Muscle of back (tissue), 13 donors: ENCODE measurements at places on chromosomes 5 and 9.

DNA sequence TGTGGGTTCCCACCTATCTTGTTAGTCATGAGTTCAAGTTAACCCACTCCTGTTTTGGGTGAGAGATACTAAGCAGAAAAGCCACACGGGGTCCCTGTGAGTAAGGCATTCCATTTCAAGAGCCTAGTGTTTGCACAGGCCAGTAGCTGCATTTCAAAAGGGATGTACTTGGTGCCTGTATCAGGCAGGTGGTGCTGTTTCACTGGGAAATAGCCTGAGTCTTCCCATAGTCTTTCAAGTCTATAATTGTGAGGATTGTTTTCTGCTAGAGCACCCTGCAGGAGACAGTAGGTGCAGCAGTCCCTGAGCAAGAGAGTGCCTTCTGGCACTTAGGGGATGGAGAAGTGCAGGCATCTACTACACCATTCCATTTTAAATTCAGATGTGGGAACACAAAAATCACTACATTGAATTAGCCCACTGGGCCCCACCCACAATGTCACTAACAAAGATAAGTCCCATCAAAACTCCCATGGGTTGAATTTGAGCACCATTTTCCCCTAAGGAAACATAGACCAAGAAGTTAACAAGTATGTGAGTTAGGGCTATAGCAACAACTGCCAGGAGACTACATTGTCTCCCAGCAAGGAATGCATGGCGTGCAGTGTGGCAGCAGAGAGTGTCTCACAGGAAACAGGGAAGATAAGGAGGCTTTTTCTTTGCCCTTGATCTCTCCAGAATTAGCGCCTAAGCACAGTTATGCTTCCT, 263.2 kb downstream of the COX7C start:
- peak; percentile 67 for DNase-seq

GRCh38 chr5:146529984-146530383, 14.0 kb upstream of the GPR151 start:
- DNase-seq, result no peak

DNA sequence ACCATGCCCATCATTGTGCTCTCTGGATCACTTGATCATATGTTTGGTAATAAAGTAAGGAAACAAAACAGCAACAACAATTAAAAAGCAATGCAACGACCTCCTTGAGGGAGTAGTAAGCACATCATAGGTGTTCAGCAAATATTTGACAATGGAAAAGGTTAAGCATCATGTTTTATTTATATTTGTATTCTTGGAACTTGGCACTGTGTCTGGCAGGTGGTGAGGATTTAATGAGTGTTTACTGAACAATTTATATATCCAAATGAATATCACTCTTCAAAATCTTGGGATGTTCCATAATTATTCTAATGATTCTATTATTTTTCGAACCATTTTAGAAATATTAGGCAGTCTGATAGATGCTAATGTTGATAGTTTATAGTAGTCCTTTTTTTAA, 6.2 kb downstream of the PIP5K1B start:
- DNase-seq, result no peak

DNA sequence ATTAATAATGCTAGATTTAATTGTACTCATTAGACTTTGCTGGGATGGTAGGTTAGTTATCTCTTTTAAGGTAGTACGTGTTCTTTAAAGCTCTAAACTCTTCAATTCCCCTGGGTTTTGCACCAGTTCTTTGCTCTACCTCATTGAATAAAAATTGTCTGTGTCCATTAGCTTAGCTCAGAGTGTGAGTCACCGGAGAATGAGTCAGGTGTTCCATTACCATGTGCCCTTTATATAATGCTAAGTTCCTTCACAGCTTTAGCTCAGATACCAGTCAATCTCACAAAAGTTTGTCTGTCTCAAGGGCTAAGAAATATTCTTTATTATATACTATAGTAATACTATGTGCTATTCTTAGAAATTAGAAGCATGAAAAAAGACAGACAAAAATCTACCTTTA, 339.4 kb downstream of the PRELID2 start:
- DNase-seq, result peak; percentile 19

DNA sequence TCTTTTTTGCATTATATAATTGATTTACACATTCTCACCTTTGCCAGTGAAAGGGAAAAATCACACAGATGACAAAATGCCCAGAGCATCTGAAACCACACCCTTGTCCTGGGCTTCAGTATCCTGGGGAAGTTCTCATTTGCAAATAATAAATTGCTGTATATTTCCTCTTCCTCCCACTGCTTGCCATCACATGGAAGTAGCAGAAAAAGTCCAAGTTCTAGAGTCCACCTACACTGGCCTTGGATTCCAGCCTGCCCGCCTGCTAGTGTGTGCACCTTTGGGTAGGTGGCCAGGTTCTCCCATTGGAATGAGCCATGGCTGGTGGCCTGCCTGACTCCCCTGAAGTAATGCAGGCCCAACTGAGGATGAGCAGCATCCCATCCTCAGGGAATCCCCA, 149.4 kb downstream of the GADD45G start:
- DNase-seq, result no peak

DNA sequence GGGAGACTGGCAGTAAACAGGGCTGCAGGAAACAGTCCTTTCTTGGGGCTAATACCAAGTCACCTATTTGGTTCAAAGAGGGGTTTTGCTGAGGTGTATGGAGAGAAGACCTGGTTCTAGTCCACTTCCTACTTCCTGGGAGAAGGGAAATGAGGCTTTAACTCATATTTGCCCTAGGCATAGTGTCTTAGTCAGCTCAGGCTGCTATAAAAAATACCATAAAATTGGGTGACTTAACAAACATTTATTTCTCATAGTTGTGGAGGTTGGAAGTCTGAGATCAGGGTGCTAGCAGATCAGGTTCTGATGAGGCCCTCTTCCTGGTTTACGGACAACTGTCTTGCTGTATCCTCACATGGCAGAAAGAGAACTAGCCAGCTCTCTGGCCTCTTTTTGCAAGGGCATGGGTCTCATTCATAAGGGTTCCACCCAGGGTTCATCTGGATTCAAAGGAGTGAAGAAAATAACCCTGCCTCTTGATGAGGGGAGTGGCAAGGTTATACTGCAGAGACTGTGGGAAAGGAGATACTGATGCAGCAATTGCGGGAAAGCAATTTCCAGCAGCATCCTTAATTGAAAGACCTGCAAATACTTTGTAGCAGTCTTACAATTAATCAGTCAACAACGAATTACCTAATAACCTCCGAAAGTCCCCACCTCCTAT, 40.5 kb downstream of the ANKDD1B start:
- DNase-seq, result no peak

DNA sequence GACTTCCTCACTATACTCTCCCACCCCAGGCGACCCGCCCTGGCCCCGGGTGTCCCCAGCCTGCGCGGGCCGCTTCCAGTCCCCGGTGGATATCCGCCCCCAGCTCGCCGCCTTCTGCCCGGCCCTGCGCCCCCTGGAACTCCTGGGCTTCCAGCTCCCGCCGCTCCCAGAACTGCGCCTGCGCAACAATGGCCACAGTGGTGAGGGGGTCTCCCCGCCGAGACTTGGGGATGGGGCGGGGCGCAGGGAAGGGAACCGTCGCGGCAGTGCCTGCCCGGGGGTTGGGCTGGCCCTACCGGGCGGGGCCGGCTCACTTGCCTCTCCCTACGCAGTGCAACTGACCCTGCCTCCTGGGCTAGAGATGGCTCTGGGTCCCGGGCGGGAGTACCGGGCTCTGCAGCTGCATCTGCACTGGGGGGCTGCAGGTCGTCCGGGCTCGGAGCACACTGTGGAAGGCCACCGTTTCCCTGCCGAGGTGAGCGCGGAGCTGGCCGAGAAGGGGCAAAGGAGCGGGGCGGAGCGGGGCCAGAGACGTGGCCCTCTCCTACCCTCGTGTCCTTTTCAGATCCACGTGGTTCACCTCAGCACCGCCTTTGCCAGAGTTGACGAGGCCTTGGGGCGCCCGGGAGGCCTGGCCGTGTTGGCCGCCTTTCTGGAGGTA, 2.1 kb downstream of the CA9 start:
- no peak for DNase-seq

DNA sequence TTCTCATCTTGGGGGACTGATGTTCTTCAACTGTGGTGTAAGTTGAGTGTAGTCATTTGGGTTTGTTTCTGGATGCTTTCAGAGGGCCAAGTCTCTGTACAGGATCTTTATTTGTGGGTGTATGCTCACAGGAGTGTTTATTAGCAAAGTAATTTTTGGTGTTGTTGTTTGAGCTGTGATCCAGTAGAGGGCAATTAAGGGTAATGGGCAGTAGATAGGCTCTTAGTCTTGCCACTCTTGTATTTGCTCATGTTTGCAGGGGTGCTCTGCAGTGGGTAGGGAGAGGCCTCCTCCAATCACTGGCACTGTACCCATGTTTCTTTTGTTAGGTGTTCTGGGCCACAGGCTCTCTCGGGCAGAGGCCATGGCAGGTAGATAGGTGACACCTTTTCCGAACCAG, 45.9 kb upstream of the ITGA2 start:
- no peak for DNase-seq

DNA sequence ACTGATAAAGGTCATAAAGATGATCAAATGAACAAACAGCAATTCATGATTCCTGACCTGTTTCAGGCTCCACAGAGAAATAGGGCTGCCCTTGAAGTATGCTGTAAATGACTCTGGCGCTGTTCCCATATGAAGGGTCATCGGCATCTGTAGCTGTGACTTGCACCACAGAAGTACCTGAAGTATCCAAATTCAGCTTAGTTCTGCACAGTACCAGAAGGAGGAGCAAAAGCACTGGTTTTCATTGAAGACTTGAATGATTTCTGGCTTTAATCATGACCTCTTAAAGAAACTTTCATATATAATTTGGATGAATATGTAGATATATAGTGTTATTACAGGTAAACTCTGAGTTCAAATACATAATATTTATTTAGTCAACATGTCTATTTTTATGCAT, 109.1 kb downstream of the CDH10 start:
- DNase-seq, result no peak

GRCh38 chr9:135282808-135283207, 195.3 kb downstream of the OLFM1 start:
- no peak for DNase-seq

GRCh38 chr5:166188501-166189325, 2102.7 kb upstream of the WWC1 start:
- no peak for DNase-seq

DNA sequence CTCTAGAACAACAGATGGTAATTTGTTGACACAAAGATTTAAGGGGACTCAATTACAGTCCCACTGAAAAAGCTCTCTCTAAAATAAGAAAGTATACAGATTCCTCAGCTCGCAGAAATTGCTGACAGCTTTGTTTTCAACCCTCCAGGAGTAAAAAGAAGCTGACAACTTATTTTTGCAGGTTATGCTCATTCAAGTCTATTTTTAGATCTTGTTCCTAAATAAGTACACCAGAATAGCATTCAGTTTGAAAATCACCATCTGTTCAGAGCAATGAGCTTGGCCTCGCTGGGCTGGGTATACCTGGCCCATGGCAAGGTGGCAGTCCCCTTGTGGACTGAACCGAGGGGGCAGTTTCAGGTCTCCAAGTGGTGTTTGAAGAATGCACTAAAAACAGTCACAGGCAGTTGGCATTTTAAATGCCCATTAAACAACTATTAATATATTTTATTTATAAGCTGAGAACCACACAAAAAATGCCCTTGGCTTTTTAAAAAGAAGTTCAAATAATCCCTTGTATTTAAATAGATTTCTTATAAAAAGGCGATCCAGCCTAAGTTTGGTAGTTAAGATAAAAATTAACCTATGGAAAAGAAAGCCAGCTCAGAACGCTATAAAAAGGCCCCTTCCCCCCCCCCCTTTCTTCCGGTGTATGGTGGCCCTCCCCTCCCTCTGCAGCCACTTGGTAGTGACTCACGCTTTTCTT, 169.2 kb downstream of the AUH start:
- no peak for DNase-seq

DNA sequence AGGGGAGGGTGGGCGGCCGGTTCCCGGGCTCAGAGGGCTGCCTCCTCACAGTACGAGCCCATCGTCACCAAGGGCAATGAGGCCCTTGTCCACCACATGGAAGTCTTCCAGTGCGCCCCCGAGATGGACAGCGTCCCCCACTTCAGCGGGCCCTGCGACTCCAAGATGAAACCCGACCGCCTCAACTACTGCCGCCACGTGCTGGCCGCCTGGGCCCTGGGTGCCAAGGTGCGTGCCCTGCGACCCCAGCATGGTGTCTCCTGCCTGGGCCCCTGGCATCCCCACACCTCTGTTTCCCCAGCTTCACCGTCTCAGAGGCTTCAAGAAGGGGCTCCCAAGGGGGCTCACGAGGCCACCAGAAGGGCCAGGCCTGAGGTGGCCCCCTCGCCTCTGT, 7.2 kb downstream of the DBH start:
- no peak for DNase-seq

DNA sequence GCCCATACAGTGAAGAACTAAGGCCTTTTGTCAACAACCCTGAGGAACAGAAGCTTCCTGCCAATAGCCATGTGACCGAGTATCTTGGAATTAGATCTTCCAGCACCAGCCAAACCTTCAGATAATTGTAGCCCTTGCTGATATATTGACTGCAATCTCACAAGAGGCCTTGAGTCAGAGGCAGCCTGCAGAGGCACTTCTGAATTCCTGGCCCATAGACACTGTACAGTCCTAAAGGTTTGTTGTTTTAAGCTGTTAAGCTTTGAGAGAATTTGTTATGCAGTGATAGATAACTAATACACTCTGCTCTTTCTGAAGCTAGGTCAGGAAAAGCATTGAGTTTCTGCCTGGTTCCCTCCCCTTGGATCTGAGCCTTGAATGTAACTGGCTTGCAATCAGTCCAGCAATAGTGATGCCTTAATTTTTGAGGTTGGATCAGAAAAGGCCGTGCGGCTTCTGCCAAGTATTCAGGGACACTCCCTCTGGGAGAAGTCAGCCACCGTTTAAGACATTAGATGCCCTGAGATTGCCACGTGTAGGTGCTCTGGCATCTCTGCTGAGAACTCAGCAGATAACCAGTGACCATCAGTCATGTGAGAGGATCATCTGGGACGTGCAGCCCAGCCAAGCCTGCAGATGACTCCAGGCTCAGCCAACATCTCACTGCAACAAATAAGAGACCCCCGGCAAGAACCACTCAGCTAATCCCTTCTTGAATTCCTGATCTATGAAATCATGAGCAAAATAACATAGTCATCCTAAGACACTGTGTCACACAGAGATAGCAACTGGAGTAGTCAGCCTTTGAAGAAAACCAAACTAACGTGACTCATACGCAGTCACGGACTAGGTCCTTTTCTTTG, 126.8 kb upstream of the STC2 start:
- DNase-seq, result peak; percentile 51

- peak; percentile 70 for DNase-seq
Observed at GRCh38 chr5:132228241-132229035, 785 bp upstream of the P4HA2 start.

DNA sequence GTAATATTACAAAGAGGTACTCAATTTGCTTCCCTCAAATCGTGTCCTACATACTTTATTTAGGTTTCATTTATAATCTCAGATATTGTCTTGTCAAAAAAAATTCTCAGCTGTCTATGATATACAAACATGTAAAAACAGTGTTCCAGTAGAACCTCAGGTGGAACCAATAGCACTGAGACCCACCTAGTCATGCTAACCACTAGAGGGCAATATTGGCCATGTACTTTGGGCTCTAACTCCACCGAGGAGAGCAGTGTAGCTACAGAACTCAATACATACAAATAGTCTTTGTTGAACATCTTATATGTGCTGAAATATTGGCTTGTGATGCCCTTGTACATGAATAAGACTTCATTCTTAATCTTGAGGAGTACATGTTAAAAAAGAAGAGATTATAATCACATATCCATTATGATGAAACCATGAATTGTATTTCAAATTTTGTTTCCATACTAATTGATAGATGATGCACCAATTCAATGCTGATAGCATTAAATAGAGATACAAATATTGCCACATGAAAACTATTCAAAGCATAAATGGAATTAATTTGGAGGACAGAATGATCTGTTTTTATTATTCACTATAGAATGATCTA, 71.2 kb upstream of the CNTLN start:
- peak; percentile 15 for DNase-seq
